BJ (cell line): ENCODE measurements at places on chromosomes 2 and 18.

DNA sequence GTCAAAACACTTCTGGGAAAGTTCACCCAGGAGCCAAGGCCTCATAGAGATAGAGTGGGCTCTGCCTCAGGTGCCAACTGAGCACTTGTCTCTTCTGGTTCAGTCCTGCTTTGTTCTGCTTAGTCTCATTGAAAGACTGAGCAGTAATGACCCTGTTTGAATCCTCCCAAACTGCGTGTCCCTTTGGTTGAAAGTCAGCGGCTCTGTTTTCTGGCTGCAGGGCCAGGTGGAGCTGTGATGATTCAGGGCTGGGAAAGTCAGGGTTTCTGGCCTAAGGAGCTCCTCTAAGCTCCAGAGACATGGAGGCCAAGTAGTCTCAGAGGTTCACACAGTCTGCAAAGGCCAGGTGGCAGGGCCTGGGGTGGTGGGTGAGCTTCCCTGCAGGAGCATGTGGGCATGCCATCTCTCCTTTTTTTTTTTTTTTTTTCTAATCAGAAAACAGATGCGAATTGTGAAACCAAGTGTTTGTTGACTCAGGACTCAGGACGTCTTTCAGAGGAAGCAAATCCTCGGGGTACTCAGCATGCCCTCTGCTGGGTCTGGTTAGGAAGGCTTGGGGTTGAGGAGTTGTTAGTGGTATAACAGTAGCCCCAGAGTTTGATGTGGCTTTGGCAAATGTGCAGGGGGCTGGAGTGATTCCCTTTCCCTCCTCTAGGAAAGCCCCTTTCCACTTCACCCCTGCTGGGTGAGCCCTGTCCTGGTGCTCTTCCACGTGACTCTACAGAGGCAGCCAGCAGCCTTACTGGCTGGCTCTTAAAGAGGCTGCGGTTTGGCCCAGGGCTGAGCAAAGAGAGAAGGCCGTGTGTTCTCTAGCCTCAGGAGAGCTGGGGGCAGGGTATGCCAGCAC lies 38.3 kb downstream of the TMEM17 start:
- DNase-seq: no peak

DNA sequence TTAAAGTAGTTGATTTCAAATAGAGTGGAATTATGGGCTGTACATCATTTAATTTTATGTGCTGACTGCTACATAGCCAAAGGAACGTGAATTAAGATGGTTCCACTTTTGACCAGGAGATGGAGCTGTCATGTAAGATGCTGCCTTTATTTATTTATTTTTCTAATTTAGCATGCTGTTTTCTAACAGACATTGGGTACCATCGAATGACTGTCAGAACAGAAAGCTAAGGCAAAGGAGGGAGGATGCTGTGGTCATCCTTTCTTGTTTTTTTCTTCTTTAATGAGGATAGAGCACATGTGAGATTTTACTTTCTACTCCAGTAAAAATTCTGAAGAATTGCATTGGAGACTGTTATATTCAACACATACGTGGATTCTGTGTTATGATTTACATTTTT lies at the start of gene SCN2A:
TSS of gene SCN2A (plus strand) at position 185 of the 400 bp plus-strand sequence. CDS start 56,410 bp downstream, outside the sequence.
- peak; percentile 3 for DNase-seq

- DNase-seq: no peak
These were observed 223.8 kb upstream of the RAB12 start for GRCh38 chr18:8385400-8385799.

- no peak for DNase-seq
These were observed 32.9 kb downstream of the CFAP210 start for GRCh38 chr2:169661265-169661664.

DNA sequence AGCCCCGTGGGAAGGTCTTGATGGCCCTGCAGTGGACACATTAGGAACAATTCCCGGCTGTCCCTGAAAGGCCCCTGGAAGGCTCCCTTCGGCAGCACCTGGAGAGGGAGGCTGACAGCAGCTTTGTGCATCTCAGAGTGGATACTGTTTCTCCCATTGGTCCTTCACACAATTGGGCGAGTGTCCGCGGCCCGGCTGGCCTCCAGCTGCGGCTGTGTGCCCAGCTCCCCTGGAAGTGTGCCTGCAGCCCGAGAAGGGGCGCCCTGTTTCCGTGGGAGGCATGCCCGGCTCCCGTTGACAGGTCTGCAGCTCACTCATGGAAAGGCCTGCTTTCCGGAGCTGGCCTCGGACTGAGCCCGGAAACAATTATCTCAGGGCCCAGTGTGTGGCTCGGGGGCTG lies 103.7 kb downstream of the LPIN1 start:
- DNase-seq: no peak

DNA sequence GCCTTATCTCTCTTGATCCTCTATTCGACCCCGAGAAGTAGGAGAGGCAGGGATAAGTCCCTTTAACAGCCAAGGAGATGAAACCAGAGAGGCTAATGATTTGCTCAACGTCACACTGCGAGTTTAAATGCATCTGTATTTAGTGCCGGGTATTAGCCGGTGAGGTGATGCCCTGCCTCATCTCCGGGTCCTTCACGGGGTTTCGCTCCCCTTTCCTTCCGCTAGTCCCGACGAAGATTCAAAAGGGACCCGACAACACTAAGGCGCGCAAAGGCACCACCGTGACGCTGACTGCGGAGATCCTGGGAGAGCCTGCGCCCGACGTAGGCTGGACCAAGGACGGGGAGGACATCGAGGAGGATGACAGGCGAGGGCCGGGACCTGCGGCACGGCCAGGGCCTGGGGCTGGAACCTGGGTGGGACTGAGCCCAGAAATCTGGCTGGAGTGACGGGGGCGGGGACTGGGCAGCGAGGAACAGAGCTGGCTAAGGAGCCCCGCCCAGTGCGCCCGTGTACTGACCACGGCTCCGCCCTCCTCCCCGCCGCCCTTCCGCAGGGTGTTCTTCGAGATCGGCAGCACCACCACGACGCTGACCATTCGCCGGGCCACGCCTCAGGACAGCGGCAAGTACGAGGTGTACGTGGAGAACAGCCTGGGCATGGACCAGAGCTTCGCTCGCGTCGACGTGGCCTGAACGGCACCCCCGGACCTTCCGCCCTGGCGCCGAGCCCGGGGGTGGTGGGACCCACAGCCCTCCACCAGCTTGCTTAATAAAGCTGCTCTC lies 1.0 kb upstream of the GMPPA start:
- no peak for DNase-seq

GRCh38 chr2:120189189-120189588 lies 34.0 kb downstream of the TMEM185B start:
- no peak for DNase-seq

GRCh38 chr18:40738321-40738880 lies 1216.6 kb upstream of the PIK3C3 start:
- DNase-seq: no peak

GRCh38 chr2:215577356-215577755 lies 141.5 kb upstream of the FN1 start:
- no peak for DNase-seq

GRCh38 chr18:45722899-45723298 lies 1.1 kb upstream of the SLC14A1 start:
- DNase-seq: no peak

GRCh38 chr2:50546790-50547189 lies 485.1 kb downstream of the NRXN1 start:
- no peak for DNase-seq

GRCh38 chr2:75324141-75324540 lies 124.8 kb upstream of the TACR1 start:
- DNase-seq: no peak

DNA sequence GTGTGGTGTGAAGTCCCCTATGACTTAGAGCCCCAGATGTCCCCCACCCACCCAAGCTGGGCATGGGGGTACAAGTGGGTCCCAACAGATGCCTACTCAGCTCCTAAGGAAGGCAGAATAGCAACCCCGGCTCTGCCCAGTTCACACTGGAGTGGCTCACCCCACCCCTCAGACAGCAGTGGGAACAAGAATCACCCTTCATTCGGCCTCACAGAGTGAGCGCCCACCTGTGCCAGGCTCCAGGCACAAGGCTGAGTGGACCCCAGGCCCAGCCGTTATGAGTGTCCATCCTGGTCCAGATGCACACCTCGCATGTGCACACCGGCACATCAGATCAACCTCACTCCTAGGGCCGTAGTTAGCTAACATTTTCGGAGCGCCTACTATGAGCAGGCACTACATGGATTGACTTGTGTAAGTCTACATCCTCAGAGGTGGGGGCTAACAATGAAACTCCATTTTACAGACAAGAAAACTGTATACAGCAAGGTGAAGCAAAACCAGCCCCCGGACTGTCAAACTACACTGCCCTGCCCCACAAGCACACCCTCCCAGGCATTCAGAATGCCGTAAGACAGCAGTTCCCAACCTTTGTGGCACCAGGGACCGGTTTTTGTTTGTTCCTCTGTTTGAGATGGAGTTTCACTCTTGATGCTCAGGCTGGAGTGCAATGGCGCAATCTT lies 2.8 kb upstream of the ASTL start:
- no peak for DNase-seq

GRCh38 chr2:96144481-96145035 lies 682 bp downstream of the DUSP2 start:
- DNase-seq: no peak

GRCh38 chr2:191345788-191346187 lies 100.6 kb downstream of the MYO1B start:
- DNase-seq: no peak

GRCh38 chr2:205280596-205281236 lies 401.6 kb upstream of the NRP2 start:
- DNase-seq: no peak

GRCh38 chr18:58970943-58971790 lies 106.5 kb downstream of the ZNF532 start:
- no peak for DNase-seq

GRCh38 chr18:70288171-70288850 lies 534 bp upstream of the SOCS6 start:
- no peak for DNase-seq

- DNase-seq: no peak
These were observed 50.3 kb upstream of the B3GNT2 start for GRCh38 chr2:62145478-62146100.

DNA sequence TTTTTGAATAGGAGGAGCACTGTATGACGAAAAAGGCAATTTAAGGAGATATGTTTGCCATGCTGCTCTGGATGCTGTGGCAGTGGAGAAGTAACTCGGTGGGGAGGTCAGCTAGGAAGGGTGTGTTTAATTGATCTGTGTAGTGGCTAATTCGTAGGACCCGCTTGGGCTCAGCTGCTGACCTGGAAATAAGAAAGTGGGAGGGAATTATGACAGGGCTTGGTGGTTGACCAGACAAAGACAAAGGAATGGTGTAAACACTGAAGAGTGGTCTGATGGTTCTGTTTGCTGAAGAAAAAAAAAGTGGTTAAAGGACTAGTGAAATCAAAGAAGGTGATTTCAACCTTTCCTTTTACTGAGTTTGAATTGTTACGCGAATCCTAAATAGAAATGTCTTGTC lies 146.0 kb downstream of the MAP4K4 start:
- DNase-seq: no peak

DNA sequence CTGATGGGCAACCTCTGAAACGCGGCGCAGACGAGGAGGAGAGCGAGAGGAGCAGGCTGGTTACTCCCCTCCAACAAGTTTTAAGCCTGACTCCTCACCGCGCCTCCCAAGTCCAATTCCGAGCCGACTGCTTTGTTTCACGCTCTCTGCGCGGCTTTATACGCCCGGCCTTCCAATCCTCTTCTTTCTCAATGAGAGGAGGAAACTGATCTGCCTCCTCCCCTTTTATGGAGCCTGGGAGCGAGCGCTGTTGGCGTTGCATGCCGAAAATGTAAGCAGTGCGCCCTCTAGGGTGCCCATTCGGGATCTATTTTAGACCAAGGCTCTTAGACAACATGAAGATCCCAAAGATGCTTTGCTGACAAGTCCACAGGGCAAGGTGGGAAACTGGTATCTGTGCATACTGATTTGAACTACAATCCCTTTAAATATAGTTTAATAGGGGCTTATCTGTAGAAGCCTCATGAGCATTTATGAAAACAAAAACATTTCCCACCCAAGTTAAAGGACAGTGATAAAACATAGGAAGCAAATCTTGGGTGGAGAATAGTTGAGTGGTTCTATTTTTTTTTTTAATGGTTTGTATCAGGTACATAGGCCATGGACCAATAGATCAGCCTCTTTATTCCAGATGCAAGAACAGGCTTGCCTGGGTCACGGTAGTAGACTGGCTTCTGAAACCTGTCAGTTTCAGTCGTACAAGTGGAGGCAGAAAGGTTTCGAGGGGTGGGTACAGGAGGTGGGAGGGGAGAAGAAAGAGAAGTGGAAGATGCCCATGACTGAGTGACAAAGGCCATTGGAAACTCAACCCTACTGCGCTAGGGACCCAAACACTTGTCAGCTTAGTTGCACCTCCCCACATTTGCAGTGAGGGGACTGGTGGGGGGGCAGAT lies at the start of gene RND3:
TSS of gene RND3 (minus strand) at position 131 of the 893 bp plus-strand sequence. CDS start 250 bp downstream, outside the sequence.
- DNase-seq: peak; percentile 95

- no peak for DNase-seq
These were observed 51.2 kb downstream of the MYO3B start for GRCh38 chr2:170229125-170229524.

DNA sequence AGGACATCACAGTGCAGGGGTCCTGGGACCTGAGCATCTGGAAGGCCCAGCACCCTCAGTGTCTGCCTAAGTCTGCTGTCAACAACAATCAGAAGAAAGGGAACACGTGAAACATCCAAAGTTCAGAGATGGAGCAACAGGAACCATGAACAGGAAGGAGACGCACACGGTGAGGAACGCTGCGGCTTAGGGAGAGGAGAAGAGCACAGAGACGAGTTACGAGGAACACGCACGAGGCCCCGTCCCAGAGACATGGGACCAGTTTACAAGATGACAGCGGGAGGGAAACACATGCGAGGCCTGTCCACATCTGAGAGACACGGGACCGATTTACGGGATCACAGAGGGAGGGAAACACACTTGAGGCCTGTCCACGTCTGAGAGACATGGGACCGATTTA lies 2.9 kb upstream of the KCNG2 start:
- no peak for DNase-seq
